ENCODE measurements at places on chromosomes 11 and 22. TPM values are rescaled to one million over a fixed set of nuclear protein-coding genes. Genes with fewer than 3 reads are reported as not detected.
A peak's percentile ranks its signal among the peaks of the same experiment; 100 is the strongest.

The FGF19 gene
- total RNA-seq = not detected

DNA sequence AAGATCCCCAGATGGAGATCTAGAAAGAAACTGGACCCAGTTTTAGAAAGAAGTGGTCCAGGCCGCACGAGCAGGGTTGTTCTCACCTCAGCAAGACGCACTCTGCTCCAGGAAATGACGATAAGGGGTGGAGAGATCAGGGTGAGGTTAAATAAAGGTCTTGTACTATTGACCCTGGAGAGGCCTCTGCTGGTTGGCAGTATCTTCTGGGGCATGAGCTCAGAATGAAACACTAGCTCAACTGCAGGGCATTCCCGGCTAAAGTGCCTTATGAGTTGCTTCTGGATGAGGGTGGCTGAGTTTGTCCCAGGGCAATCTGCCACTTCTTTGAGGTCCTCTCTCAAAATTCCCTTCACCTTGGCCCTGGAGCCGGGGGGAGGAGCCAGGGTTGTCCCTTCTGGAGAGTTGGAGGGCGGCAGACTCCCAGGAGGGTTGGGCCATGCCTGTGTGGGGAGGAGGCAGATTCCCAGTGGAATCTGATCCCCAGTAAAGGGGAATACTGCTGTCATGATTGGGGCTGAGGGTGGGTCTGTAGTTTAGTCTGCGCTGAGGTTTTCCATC, 10.9 kb downstream of the USP2 start:
- H3K27me3 ChIP-seq = no peaks in the 10 kb centered on the region
- no peaks in the 10 kb centered on the region for H3K36me3 ChIP-seq
- DNase-seq = peak; percentile 40
- peak overlapping the region; percentile 80 for H3K27ac ChIP-seq
- H3K4me3 ChIP-seq = no peak overlapping the region

DNA sequence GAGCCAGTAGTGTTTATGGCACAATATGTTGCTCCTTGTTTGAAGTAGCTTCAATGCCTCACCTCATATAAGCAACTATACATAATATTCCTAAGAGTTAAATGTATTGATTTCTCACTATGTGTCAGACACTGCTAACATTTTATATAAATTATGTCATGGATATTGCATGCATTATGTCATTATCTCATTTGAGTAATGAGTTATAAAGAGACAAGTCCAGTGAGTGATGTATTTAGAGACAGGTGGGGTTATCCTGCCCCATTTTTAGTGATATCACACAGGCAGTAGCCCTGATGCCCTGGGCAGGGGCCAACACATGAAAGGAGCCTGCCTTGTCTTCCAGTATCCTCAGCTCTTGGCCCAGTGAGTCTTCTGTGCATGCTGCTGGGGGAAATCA, 247.0 kb upstream of the SESN3 start:
- no peaks in the 10 kb centered on the region for H3K27me3 ChIP-seq
- DNase-seq = no peak
- H3K36me3 ChIP-seq = no peaks in the 10 kb centered on the region
- H3K27ac ChIP-seq = no peak overlapping the region
- H3K4me3 ChIP-seq = no peak overlapping the region
- no peaks in the 10 kb centered on the region for H3K4me1 ChIP-seq

GRCh38 chr11:83600661-83601060, 314.5 kb upstream of the CCDC90B start:
- no peaks in the 10 kb centered on the region for H3K36me3 ChIP-seq
- H3K27me3 ChIP-seq = no peaks in the 10 kb centered on the region
- DNase-seq = no peak

GRCh38 chr11:28447226-28447625, 339.0 kb downstream of the METTL15 start:
- no peaks in the 10 kb centered on the region for H3K27me3 ChIP-seq
- DNase-seq = no peak
- no peak overlapping the region for H3K4me3 ChIP-seq

DNA sequence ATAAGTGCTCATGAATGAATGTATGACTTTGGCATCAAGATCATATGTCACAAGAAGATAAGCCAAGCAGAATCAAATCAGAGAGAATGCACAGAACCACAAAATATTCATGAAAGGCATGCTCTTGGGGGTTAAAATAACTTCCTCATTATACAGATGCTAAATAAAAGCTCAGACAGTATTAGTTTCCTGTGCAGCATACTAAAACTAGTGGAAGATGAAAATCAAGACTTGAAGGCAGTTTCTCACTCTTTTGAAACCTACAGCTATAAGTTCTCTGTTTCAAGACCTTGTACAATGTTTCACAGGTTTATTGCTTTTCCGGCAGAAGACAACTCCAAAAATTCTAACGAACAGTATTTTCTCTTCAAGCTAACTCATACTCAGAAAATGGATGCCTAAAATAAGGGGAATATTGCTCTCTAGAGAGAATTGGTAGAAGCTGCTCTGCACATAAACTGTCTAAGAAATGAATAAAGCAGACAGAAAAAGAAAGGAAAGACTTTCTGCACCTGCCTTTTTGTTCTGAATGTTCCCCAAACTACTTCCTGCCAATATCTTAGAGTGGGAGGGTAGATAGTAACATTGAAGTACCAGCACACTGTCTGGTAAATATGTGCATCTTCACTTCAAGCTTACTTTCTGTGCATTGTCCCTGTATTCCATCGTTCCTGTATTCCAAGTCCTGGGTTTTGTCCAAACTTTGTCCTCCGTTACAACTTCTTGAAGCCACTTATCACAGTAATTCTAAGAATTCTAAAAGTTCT, 639.4 kb upstream of the FAT3 start:
- H3K27me3 ChIP-seq = no peaks in the 10 kb centered on the region
- no peaks in the 10 kb centered on the region for H3K36me3 ChIP-seq
- DNase-seq = no peak
- no peaks in the 10 kb centered on the region for H3K4me1 ChIP-seq
- H3K27ac ChIP-seq = no peak overlapping the region

The ARHGAP20 gene
- total RNA-seq = 2.5 TPM

DNA sequence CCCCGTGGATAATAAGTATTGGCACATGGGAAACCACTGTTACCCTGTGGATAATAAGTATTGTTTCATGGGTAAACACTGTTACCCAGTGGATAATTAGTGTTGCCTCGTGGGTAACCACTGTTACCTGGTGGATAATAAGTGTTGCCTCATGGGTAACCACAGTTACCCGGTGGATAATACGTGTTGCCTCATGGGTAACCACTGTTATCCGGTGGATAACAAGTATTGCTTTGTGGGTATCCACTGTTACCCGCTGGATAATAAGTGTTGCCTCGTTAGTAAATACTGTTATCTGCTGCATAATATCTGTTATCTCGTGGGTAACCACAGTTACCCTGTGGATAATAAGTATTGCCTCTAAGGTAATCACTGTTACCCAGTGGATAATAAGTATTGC, 25.5 kb upstream of the NXPE4 start:
- no peak overlapping the region for H3K27ac ChIP-seq
- no peaks in the 10 kb centered on the region for H3K36me3 ChIP-seq
- no peaks in the 10 kb centered on the region for H3K4me1 ChIP-seq
- no peak overlapping the region for H3K4me3 ChIP-seq

DNA sequence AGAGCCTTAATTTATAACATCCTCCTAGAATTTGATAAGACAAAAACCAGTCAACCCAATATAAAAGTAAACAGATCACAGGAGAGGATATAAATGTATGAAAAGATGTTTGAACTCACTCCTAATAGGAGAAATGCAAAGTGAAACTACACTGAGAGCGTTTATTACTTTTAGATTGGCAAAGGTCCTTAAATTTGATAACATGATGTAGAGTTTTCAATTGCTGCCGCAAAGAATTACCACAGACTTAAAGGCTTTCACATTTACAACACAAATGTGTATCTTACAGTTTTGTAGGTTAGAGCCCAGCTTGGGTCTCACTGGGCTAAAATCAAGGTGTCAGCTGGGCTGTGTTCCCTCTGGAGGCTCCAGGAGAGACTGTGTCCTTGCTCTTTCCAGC, 9.1 kb upstream of the POU2AF2 start:
- peaks cover 11% of the 10 kb centered on the region for H3K4me1 ChIP-seq
- no peaks in the 10 kb centered on the region for H3K27me3 ChIP-seq
- H3K27ac ChIP-seq = no peak overlapping the region
- no peak overlapping the region for H3K4me3 ChIP-seq
- no peak for DNase-seq
- H3K36me3 ChIP-seq = no peaks in the 10 kb centered on the region

Data from transverse colon (tissue), 4 donors.